ENCODE measurements at places on chromosomes 6 and 20. TPM values are rescaled to one million over a fixed set of nuclear protein-coding genes. Genes with fewer than 3 reads are reported as not detected.

GRCh38 chr20:45970646-45971424, 1.2 kb downstream of the ZNF335 start:
- no peak for DNase-seq

- DNase-seq, result no peak
These were observed 10.1 kb upstream of the NXT1 start for GRCh38 chr20:23340524-23340923.

- DNase-seq, result no peak
These were observed 8.9 kb downstream of the NFS1 start for GRCh38 chr20:35690265-35690664.

- no peak for DNase-seq
These were observed 203.8 kb downstream of the TMEM242 start for GRCh38 chr6:157119502-157120027.

- no peak for DNase-seq
These were observed 103.7 kb downstream of the PDSS2 start for GRCh38 chr6:107355659-107356058.

Gene ZC2HC1B
- polyA plus RNA-seq, result not detected

Gene NHLRC1
- 2.8 TPM for polyA plus RNA-seq

All from forelimb muscle (tissue), 1 donor.